LHCN-M2 (cell line): ENCODE measurements at places on chromosomes 5 and 9. TPM values are rescaled to one million over a fixed set of nuclear protein-coding genes. Genes with fewer than 3 reads are reported as not detected.

- DNase-seq, result no peak
Measured at GRCh38 chr5:132774406-132774805, 2.6 kb downstream of the SEPTIN8 start.

The RAB3C gene
- total RNA-seq, result not detected in 2 replicates

DNA sequence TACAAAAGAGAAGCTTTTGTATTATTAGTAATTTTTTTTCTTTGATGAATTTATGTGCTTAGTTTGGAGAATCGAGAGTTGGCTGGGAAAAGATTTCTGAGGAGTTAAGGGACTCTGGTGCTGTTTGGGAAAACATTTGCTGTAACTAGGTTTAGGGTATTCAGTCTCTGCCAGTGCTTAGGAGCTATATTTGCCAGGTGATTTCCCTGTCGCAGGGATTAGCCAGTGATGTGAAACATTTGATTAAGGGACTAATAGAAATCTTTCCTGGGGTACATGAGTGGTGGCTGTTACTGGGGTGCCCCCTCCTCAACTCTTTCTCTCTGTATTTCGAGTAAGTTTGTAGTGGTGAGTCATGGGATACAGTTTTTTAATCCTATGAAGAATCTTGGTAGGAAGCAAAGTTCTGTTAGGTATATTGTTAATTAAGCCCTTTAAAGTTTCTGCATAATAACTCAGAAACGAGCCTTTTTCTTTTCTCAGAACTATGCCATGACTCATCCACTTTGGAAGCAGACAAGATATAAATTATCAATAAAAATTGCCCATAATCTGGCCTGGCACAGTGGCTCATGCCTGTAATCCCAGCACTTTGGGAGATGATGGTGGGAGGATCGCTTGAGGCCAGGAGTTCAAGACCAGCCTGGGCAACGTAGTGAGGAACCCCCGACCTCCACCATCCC is 18.6 kb downstream of the RGMB start:
- no peak for DNase-seq

DNA sequence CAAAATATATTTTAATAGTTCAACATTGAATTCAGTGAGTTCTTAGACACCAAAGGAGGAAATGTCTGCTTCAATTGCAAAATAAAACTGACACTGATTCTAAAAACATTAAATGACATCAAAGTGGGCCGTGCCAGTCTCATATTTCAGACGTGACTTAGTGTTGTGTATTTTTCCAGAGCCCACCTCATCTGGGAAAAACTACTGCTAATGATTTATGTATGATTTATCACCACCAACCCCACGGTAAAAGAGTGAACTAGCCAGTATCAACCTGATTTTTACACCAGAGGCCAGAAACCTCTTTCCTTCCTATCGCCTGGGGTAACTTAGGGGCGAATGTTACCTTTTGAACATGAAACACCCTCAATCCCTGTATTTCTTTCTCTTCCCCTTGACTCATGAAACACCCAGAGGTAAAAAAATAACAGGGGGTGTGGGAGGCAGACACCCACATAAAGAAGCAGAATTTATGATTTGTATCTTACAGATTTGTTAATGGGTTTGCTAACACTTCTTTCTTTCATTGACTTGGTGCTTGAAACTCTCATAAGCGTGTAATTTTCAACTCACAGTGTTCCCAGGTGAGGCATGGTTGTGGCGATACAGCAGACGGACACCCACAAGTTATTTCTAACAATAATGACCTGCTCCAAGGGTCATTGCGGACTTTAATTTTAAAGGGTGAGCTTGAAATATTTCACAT is 56.4 kb upstream of the FANCC start:
- no peak for DNase-seq

DNA sequence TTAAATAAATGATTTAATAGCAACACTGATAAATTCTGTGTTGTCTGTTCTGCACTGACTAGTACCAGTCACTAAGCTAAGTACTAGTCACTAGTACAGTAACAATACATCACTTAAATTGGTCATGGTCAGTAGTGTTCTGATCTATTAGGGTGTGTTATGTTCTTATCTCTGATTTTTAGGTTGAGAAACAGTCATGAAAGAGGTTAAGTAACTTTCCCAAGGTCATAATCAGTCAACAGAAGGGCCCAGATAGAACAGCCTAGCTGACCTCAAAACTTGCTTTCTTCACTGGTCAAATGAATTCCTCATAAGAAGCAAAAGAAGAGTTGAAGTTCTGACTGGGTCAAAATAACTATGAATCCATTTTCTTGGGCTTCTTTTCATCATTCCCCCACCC is 1492.7 kb downstream of the MAT2B start:
- DNase-seq, result no peak

The CSF2 gene
- not detected in 2 replicates for total RNA-seq

The PDE6A gene
- total RNA-seq, result 0.58 and 1.1 TPM in 2 replicates

GRCh38 chr9:124357721-124358361 is 57.4 kb downstream of the PSMB7 start:
- DNase-seq, result no peak

The PHF24 gene
- not detected in 2 replicates for total RNA-seq

The CRHBP gene
- total RNA-seq, result 0.13 TPM in 1 of 2 replicates, not detected in the other

GRCh38 chr9:118364266-118365106 is 660.3 kb downstream of the TLR4 start:
- DNase-seq, result no peak

- no peak for DNase-seq
Measured at GRCh38 chr9:18061856-18062255, 412.1 kb upstream of the ADAMTSL1 start.
